ENCODE measurements at places on chromosomes 6 and 20.

DNA sequence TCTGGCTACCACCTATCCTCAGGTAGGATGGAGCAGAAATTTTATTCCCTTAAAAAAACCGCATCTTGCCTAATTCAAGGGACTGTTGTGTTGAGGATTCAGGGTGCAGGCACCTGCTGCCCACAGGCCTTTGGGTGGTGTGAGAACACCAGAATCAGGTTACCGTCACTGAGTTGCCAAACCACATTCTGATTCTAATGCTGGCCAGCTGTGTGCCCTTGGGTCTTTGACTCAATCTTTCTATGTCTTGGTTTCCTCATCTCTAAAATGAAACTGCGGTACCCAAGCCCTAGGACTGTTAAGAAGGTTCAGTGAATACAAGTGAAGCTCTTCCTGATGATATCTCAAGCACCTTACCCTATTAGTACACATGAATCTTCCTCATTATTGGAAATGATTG lies 827.3 kb downstream of the DHX35 start:
- DNase-seq, result no peak

GRCh38 chr20:44400970-44401769 lies 45.7 kb downstream of the HNF4A start:
- DNase-seq, result no peak

DNA sequence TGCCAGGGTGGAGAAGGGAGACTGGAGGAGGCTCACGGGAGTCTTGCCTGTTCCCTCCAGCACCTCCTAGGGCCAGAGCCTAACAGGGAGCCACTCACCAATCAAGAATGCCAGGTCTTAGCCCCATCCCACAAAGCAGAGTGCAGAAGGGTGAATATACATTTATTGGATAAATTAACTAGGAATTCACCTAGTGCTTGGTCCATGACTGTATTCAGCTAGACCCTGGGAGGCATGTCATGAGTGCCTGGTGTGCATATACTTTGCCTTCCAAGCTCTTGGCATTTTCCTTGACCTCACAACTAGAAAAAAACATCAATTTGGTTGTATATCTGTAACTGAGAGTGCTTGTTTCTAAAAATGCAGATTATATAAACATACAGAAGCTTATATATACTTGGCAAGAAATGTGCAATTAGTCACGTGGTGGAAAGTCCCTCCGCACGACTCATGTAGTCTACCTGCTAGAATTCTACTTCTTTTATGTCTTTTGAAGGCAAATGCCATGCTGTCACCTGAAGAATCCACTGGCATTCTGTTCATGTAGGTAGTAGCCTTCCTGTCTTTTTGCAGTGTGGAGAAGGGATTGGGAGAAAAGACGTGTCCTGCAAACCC lies 991.0 kb downstream of the KIF16B start:
- no peak for DNase-seq

- DNase-seq, result no peak
Measured at GRCh38 chr6:15152700-15153099, 93.2 kb upstream of the JARID2 start.

DNA sequence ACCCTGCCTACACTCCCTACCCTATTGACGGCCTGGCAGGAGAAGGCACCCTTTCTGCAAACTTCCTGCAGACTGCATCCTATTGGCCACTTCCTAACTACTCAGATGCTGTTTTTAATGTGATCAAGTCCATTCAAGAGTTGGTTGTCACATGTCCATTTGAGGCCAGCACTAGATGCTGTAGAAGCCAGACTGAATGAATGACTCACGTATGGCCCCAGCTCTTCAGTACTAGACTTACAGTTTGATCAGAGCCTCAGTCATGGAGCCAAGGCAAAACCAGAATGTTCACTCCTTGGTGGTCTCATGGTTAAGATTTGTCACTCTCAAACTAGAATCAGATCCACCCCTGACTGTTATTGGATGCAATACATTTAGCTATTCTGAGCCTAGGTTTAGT lies 101.7 kb downstream of the OPRM1 start:
- DNase-seq, result no peak

DNA sequence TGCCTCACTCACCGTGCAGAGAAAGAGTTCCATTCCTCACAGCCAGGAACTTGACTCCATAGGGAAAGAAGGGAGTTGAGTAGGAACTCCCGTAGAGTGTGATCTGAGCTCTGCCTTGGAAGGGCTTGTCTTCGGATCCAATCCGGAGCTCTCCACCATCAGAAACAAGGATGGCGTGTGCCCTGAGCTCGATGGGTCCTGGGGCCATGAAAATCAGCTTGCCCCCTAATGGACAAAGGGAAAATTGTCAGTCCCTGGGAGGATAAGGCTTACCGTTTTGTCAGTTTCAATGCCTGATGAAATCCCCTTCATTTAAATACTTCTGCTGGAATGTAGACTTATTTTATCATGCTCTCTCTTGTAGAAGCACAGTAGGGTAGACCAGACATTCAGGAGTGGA lies 153.3 kb downstream of the PKHD1 start:
- no peak for DNase-seq

GRCh38 chr6:31395832-31396231 lies 7.6 kb upstream of the MICA start:
- DNase-seq, result no peak

- DNase-seq, result no peak
Measured at GRCh38 chr6:115554060-115554459, 506.6 kb downstream of the FRK start.

DNA sequence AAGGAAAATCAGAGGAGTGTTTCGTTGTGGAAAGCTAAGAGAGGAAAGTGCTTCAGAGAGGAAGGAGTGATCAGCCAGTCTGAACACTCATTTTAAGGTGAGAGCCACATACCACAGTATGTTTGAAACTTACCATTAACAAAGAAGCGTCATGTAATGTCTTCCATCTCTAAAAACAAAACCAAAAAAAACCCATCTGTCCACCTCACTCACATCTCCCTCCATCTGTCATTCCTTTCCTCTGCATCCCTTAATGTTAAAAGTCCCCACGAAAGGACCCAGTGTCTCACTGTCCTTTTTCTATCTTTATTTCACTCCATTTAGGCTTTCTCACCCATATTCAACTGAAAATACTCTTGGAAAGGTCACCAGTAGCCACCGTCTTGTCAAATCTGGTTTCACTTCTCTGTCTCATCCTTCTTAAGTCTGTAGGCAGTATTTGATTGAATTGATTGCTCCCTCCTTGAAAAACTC lies 59.4 kb upstream of the GNRH2 start:
- DNase-seq, result peak; percentile 1

DNA sequence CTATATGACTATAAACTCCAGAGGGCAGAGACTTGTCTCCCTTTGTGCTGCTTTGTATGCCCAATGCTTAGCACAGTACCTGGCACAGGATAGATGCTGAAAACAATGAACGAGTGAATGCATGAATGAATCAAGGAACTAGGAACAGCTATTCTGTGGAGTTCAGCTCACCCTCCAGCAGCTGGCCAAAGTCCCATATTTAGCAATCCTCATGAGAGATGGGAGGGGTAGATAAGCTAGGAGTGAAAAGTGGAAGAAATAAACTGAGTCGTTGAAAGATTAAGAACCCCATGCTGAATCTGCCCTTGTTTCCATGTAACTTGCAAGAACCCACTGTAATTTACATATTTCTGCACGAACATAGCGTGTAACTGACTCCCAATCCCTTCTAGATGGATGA lies 106.5 kb downstream of the MAFB start:
- DNase-seq, result no peak

DNA sequence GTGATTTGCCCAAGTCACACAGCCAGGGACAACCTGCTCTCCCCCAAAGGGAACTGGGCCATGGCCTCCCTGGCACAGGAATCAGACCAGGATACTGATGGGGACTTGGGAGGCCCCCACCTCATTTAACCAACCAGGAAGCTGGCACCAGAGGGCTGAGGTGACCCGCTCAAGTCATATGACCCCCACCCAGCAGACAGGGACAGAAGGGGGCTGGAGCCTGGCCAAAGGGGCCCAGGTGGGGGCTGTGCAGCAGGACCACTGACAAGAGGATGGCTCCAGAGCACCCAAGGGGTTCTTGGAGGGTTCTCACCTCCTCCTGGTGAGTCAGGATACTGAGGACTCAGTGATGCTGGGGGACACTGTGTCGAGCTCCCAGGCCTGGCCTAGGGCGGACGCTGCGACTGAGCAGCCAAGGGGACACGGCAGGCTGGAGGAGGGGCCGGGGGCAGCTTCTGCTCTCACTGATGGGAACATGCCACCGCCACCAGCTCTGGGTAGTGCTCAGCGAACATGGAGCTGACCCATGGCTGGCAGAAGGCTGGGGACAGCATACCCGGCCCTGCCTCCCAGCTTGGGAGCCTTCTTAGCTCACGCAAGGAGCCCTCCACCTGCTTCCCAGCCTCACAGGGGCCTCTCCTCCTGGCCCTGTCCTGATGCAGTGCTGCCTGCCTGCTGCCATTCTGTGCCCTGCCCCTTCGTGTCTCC lies 1.2 kb downstream of the CST7 start:
- no peak for DNase-seq

- DNase-seq, result no peak
Measured at GRCh38 chr6:64252256-64252655, 616.7 kb downstream of the PHF3 start.

- DNase-seq, result no peak
Measured at GRCh38 chr6:99276747-99277146, 72.7 kb downstream of the FAXC start.

DNA sequence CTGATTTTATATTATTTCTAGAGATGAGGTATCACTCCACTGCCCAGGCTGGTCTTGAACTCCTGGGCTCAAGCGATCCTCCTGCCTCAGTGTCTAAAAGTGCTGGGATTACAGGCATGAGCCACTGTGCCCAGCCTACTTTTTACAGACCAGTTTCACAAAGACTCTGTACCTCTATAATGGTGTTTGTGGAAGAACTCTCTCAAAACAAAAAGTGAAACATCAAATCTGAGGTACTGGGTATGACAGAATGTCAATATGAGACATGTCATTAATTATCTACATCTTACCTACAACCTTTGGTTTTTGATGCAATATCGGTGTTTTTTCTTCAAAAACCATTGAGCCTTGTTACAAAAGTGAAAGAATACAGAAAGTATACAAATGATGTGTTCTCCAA lies 49.4 kb upstream of the MCM9 start:
- DNase-seq, result no peak

DNA sequence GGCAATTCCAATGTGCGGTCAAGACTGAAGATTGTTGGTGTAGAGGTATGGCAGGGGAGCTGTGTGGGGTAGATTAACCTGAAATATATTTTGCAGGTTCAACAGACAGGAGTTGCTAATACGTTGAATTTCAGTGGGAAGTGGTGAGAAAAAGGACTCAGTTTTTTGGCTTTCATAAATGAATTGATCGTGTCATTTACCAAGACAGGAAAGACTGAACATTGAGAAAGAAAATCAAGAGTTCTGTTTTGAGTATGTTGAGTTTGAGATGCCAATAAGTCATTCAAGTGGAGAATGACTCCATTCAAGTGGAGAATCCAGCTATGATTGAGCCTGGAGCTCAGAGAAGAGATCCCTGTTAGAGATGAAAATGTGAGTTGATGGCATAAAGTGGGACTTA lies 31.1 kb downstream of the NFYA start:
- DNase-seq, result no peak

- peak; percentile 25 for DNase-seq
Measured at GRCh38 chr6:71012866-71013469, 56.1 kb upstream of the B3GAT2 start.

GRCh38 chr6:13709689-13710551 lies 1.7 kb downstream of the RANBP9 start:
- DNase-seq, result peak; percentile 61

GRCh38 chr20:22954661-22955060 lies 80.5 kb upstream of the SSTR4 start:
- no peak for DNase-seq

DNA sequence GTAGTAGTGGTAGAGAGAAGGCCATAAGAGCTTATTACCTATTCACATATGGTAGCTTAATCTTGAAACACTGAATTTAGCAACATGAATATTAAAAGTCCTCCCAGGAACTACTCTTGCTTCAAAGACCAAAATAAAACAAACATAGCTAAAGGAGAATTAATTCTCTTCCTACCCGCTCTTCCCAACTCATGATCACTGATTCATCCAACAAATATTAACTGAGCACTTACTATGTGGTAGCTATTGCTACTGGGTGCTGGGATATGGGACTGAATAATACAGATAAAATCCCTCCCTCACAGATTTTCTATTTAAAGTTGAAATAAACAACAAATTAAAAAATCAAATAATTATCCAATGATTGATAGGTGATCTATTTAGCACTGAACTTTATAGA lies 287.1 kb downstream of the BTBD9 start:
- no peak for DNase-seq

- no peak for DNase-seq
Measured at GRCh38 chr6:103153016-103153415, 1706.7 kb downstream of the HACE1 start.

- DNase-seq, result no peak
Measured at GRCh38 chr6:103002282-103002681, 1608.8 kb downstream of the GRIK2 start.

DNA sequence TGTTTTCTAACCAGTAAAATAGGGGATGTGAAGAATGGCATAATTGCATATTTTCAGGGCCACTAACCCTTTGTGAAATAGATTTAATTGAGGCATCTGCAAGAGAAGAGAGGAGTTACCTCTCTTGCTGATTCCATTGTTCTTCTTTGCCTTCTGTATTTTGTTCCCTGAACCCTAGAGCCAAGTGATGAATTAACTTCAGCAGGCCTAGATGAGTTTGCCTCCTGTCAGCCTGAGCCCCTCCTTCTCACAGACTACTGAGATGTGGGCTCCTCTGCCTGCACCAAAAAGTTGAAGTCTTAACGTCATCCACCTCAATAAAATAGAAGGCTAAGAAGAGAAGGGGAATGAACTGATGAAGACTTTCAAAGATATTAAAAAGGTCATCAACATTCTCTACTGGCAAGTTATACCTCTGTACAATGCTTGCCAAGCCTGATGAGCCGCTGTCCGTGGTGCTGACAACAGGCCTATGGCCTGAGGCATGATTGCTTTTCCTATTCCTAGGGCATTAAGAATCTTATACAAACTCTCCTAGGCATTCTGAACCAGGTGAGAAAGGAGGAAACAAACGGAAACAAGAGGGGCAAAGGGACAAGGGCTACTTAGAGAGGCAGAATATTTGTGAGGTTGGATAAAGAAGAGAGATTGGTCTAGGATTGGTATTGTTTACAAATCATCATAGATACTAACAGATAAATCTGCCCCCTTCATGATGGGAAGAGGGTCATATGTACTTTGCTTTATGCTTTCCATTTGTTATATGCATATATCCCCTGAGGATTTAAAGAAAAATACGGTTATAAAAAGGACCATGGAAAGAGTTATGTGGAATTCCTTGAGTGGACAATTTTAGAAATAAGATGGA lies 46.8 kb downstream of the CD24 start:
- DNase-seq, result no peak

DNA sequence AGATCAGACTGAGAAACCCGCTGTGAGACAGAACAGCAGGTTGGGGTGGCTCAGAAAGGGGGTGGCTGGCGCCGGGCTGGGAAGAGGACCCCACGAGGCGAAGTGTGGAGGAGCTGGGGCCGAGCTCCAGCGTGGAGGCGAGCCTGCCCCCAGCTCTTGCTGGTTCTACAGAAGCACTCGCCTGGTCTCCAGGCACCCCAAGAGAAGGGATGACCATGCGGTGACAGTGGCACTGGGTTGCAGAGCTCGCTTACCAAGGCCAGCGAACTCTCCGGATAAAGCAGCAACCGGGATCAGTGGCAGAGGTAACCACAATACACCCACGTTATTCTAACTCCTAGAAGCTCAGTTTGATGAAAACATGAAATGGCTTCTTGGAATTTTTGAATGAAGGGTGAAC lies 26.5 kb downstream of the THBS2 start:
- DNase-seq, result no peak

All from CD4-positive, alpha-beta T cell treated with Interleukin-4 for 4 hours (primary cell).